ENCODE measurements at places on chromosomes 4 and X.

DNA sequence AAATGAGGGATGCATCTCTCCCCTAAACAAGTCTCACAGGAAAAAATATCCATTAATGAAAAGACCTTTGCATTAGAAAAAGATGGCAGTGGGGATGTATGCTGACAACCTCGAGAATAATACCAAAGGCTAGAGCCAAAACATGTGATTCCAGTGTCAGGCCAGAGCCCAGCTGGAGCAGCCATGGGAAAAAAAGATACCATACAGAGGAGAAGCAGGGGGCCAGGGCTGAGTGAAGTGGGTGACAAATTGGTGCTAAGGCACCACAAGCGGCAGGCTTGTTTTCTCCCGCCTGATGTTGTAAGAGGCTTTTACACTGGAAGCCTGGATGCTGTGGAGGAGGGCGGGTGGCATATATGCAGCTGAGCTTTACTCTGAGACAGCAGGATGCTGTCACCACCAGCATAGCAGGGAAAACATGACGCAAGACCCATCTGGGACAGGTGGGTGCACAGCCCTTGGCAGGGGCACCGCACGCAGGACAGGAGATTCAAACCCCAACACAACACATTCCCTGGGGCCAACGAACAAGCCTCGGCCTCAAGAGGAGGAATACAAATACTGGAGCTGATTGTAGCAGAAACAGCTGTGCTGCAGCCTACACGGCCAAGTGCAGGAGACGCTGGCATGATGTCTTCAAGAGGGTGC, 91.9 kb downstream of the TSPAN5 start:
- DNase-seq = no peak

DNA sequence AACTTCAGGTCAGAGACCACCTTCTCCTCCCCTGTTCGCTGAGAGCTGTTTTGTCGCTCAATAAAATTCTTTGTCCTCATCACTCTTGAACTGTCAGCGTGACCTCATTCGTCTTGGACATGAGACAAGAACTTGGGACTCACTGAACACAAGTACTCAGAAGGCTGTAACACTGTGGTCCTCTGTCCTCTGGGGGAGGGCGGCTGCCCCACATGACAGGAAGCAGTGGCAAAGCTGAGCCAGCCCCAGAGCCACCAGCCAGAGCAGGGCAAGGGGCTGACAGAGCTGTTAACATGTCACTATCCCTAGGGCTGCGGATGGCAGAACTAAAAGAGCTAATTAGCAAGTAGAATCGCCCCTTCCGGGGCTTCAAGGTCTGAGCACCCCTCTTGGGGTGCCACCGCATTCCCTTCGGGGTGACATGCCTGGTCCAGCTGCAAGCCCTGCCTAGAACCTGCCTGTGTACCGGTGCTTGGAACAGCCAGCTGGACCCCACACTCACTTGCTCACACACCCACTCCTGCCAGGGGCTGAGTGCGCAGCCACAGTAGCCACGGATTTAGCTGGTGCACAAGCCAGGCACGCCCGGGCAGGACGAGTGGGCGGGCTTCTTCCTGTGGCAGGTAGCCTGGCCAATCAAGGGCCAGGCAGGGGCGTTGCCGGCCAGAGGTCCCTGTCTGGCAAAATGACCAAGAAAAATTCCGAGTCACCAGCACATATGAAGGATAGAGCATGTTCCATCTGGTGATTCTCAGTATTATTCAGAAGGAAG, 648.6 kb upstream of the AGA start:
- DNase-seq = no peak

GRCh38 chr4:109826719-109827118, 1.1 kb upstream of the RRH start:
- DNase-seq = no peak

DNA sequence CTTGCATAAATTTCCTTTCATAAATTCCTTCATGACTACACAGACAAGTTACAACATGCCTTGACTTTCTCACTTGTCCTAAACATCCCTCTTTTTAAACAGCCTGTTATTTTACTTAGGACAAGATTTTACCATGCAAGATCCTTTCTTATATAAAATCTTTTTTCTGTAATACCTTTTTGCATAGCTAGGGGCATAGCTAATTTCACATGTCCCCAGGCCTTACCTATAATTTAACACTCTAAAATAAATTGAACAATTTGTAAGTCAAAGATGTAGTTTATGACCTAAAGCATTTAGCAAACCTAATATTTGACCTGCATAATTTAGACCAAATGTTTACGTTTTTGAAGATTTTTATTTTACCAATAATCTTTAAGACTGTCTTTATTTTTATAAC, 396.3 kb upstream of the FSTL5 start:
- DNase-seq = no peak

- no peak for DNase-seq
Observed at GRCh38 chr4:8451440-8452182, 11.0 kb downstream of the TRMT44 start.

- DNase-seq = no peak
Observed at GRCh38 chrX:115030625-115031024, 13.2 kb upstream of the IL13RA2 start.

- no peak for DNase-seq
Observed at GRCh38 chr4:915595-915994, 16.5 kb downstream of the GAK start.

DNA sequence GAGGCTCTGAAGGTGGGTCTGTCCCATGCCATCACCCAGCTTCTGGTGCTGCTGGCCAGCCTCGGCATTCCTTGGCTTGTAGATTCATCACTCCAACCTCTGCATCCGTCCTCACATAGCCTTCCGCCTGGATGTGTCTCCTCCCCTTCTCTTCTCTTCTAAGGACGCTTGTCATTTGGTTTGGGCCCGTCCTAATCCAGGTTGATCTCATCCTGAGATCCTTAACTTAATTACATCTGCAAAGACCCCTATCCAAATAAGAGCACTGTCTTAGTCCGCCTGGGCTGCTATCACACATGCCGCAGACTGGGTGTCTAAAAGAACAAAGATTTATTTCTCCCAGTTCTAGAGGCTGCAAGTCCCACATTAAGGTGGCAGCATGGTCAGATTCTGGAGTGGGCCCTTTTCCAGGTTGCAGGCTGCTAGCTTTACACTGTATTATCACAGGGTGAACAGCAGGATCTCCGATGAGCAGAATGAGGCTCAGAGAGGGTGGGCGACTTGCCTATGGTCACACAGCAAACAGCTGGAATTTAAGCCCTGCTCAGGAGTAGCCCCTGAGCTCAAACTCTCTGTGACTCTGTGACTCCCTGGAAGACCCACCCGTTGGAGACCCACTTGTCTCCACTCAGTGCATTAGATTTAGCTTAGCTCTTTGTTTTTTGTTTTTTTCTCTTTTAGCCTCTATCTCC, 113.1 kb downstream of the STK32B start:
- DNase-seq = no peak

GRCh38 chrX:77937291-77937690, 26.8 kb downstream of the ATP7A start:
- DNase-seq = no peak

DNA sequence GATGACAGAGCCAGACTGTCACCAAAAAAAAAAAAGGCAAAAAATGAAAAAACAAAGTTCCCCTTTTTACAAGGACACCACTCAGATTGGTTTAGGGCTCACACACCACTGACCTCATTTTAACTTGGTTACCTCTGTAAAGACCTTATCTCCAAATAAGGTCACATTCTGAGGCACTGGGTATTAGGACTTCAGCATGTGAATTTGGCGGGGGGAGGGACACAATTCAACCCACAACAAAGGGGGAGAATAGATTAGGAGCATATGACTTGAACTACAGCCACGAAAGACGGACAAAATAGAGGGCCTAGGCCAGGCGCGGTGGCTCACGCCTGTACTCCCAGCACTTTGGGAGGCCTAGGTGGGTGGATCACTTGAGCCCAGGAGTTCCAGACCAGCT, 31.0 kb upstream of the ARAF start:
- no peak for DNase-seq

DNA sequence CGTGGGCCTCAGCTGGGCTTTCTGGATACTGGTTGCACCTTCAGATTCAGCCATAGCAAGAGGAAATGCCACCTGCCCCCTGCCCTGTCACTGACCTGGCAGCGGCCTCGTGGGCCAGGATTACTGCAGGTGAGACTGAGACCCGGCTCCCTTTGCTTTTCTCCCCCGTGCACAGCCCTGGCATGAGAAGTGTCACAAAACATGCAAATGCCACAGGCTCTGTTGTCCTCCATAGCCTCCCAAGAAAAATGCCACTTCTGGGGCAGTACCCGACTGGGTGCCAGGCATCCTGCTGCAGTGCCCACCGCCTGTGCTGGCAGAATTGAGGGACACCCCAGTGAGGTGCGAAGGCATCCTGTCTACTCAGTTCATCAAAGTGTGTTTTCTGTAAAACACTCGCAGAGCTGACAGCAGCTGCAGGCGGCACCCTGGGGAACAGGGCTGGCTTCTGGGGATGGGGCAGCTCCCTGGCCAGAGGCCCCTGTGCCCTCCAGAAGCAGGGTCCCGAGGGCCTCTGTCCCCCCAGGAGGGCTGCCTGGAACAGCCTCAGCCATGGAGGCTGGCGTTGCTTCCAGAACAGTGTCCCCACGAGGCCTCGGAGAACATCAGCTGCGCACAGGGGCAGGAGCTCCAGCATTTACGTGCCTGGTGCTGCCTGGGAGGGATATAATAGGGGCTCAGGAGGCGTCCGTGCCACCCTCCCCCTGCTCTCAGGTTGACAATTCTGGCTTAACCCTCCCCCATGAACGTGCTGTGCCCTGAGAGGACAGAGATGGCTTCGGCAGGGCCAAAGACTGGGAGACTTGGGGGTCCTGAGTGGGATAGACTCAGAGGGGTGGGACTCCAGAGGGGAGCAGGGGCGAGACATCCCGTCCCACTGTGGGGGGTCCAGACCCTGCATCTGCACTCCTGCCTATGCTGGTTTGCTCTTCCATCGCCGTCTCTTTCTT, 99.5 kb upstream of the NKX1-1 start:
- no peak for DNase-seq

GRCh38 chr4:113398441-113399143, 349.1 kb downstream of the ANK2 start:
- DNase-seq = no peak

DNA sequence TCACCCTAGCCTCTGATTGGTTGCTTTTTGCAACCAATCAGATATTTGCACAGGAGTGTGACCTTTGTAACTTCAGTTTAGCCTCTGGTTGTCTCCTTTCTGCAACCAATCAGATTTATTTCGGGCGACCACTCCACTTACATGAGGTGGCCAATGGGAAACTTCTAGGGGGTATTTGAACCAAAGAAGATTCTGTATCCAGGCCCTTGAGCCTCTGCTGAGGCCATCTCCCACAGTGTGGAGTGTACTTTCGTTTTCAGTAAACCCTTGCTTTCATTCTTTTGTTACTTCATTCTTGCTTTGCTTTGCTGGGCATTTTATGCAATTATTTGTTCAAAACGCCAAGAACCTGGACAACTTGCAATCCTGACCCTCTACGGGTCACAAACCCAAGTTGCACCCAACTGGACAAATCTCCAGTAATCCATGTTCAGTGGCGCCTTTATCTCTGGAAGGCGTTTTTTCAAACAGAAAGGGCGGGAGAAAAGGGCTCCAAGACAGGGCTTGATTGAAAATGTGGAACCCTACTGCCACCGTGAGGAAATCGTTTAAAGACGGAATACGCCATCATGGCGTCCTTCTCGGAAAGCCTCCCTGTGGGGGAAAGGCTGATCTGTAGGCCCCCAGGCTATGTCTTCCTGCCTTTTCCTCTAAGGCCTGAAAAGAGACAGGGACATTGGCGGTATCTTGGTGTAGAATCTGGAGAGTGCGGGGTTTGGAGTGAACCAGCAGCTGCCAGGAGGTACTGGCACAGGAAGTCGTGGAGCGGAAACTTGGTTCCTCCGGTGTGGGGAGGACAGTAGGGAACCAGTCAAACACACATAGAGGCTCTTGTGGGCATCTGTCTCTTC, 184.6 kb downstream of the OR13H1 start:
- DNase-seq = no peak

GRCh38 chrX:103607364-103608305, at the start of gene TCEAL3:
TCEAL3 (plus strand) TSS chrX:103607963; CDS start chrX:103609065, 1,102 bp downstream.
- DNase-seq = no peak

GRCh38 chr4:22170353-22170752, 221.8 kb upstream of the KCNIP4 start:
- no peak for DNase-seq

- no peak for DNase-seq
Observed at GRCh38 chrX:420496-421223, 34.0 kb upstream of the PPP2R3B start.

DNA sequence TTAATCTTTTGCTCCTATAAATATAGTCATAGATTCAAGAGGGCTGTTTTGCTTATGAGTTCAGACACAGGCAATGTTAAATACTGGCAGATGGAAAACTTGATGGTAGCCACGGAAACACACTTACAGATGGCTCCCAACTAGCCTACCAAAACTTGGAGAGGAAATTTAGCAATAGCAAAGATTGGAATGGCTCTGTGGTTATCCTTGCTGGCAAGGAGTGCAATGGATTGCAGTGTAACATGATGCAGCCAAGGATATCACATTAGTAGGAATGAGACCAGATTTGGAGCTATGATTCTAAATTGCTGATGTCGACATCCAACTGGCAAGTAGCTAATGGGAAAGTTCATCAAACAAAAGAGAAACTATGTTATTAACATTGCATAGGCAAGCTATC, 791.0 kb upstream of the DIAPH2 start:
- DNase-seq = no peak

- no peak for DNase-seq
Observed at GRCh38 chrX:57587062-57587461, 4.7 kb upstream of the ZXDB start.

- DNase-seq = no peak
Observed at GRCh38 chr4:126318376-126318775, 1003.6 kb downstream of the FAT4 start.

DNA sequence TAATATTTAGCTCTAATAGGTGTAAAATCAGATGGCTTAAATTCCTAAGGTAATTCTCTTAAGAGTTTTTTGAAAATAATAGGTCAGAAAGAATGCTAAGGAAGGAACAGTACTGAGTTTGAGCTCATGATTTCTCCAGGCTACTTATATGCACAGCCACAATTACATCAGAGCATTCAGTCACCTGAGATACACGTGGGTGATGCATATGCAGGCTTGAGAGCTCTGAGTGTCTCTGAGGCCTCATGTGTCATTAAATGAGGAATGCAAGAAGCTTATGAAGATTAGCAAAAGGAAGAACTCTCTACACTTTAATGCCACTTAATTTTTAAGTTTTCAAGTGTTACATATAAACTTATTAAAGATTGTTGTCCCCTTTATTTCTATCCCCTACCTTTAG, 124.0 kb upstream of the STIM2 start:
- no peak for DNase-seq

DNA sequence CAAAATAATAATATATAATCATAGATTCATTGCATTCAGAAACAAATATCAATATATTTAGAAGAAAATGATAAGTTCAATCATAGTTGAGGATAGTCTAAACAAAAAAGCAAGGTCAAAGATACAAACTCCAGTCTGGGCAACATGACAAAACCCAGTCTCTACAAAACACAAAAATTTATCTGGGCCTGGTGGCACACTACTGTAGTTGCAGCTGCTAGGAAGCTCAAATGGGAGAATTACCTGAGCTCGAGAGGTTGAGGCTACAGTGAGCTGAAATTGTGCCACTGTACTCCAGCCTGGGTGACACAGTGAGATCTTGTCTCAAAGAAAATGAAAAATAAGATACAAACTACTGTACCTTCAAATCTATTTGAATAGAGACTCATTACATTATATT, 52.7 kb upstream of the ANXA10 start:
- DNase-seq = no peak

GRCh38 chrX:131054906-131055305, 3.2 kb upstream of the ARHGAP36 start:
- DNase-seq = no peak
